ENCODE measurements at places on chromosomes 2 and 18.

GRCh38 chr2:222703886-222704285 is 32.4 kb downstream of the MOGAT1 start:
- DNase-seq, result no peak

GRCh38 chr2:236527159-236527630 is 42.4 kb upstream of the ACKR3 start:
- DNase-seq, result no peak

DNA sequence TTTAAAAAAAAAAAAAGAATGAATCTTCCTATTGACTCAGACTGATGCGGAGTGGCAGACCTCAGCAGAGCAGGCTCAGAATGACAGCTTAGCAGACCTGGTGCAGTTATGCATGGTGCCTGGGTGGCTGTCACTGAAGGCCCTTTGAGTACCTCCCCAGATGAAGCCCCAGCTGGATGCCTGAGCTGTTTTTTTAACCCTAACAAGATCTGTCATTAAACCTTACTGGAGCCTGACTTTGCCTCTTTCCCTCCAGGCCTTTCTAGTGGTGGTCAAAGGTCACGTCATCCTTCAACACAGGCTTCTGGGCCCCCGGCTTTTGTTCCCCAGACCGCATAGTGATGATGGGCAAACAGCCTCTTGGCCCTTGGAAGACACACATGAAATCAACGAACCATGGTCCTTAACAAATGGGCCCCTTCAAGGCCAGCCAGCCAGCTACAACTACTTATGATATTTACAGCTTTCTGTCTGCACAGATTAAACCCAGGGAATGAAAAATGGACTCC is 138.3 kb upstream of the CYP1B1 start:
- DNase-seq, result no peak

GRCh38 chr2:211035548-211036185 is 479.3 kb downstream of the CPS1 start:
- DNase-seq, result no peak

GRCh38 chr2:45483997-45484396 is 127.1 kb downstream of the SRBD1 start:
- DNase-seq, result no peak

DNA sequence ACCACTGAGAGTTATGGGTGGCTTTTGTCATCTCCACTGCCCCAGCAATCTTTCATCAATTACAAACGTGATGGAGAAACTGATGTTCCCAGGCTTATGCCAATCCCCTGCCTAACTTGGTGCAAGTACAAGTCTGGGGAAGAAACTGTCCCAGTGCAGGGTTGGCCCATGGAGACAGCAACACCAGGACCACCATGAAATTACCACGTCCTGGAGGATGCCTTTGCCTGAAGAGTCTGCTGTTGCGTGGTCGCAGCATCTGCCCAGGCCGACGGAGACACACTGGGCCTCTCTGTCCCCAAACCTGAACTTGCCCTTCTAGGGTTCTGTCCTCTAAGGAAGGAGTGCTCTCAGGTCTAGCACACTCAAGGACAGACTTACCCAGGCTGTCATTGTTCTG is 496.8 kb upstream of the RAB6C start:
- no peak for DNase-seq

- no peak for DNase-seq
These were observed 149.6 kb upstream of the SMAD7 start for GRCh38 chr18:49100226-49100968.

DNA sequence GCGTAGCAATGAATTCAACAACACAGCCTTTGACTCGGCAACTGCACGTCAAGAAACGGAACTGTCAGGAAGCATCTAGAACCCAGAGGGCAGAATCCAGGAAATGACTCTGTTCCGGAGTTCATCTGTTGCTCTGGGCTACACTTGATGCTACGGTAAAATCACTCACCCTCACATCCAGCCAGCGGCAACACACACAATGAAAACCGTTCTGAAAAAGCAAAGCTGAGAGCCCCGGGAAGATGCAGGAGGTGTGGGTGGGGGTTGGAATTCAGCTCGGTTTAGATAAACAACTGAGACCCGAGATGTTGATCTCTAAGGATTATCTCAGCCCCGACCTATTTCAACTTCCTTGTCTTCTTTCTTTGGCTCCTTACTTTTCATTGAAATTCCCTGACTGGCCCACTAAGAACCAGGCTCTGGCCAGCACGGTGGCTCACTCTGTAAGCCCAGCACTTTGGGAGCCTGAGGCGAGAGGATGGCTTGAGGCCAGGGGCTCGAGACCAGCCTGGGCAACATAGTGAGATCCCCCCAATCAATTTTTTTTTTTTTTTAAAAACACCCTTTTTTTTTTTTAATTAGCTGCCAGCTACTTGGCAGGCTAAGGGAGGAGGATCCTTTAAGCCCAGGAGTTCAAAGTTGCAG is 13.3 kb upstream of the RAB17 start:
- peak; percentile 42 for DNase-seq

DNA sequence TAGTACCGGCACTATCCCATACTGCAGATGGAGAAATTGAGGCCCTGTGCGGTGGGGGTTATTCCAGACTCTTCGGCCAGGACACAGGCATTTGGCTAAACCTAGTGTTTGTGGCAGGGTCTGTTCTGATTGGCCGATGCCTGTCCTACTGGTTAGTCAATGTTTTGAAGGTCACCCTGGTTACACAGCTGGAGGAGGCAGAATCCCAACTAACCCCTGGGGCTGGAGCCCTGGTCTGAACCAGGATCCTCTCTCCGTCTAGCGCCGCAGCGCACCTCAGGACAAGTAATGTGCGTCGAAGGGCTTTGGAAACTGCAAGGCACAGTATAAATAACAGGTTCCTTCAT is 19.4 kb downstream of the TEX44 start:
- DNase-seq, result no peak

DNA sequence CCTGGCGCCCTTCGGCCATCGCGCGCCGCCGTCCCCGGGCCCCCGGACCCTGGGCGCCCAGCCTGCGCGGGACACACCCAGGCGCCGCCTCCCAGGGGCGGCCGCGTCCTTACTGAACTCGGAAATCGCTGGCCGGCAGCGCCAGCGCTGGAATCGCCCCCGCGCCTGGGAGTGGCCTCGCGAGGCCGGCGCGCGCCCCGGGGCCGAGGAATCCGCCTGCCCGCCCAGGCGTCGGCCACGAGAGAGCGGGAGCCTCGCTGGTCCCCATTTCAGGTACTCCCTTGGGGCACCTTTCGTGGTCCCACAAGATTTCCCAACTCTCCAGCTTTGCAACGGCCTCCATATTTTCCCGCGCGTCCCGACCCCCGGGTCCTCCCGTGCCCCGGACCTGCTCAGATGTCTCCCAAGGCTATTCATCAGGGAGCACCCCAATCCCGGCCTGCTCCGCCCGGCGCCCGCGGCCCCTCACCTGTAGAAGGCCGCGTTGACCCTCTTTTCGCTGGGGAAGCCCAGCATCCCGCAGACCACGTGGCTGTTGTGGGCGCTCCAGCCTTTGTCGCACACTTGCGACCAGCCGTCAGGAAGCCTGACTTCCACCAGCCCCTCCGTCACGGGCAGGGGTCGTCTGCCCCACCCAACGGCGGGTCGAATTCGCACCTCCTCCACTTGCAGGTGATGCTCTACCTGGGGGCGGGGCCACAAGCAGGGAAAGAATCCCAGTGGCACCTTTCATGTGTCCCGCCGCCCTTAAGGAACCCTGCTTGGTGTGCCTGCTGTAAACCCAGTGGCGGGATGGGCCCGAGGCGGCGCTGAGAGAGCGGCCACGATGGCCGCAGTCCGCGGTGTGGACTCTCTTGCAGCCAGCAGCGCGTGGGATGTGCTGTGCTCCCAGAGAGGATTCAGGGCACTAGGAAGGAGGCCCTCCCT is 4.6 kb downstream of the LOXL3 start:
- no peak for DNase-seq

- DNase-seq, result no peak
These were observed 47.2 kb downstream of the USP34 start for GRCh38 chr2:61423714-61424113.

GRCh38 chr2:64922482-64923384 is 66.5 kb upstream of the SLC1A4 start:
- DNase-seq, result no peak

DNA sequence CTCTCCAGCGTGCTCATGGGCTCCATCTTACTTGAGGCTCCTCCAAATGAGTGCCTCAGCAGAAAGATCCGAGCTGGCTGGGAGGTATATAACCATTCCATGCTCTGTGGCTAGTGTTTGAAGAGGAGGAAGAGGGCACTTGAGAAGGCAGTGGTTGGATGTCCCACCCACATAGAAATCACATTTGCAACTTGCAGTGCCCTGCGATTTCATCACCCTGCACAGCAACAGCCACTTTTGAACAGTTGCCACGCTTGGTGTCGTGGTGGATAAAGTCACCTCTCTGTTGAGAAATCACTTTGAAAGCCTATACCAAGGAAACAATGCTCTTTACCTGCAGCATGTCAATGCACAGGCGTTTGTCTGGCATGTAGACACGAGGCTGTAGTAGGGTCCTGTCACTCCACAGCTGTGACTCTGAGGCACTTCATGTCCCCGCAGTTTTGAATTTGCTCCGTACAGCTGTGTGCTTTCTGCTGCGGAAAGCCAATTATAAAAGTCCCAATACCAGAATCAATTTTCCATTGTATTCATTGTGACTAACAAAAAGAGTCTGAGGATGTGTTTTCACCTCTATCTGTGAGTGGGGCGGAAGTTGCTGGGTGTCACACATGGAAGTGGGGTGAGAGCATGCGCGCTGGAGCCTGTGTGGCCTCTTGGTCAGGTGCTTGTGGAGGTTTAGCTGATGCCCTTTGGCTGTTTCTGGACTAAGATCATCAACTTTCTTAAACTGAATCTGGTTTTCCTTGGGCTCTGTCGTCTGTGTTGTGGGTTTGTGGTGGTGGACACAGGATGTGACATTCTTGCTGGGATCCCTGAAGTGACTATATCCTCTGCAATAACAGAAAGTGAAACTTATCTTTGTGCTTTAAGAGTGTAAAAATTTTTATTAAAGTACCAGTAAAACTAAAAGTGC is 2.8 kb downstream of the CNDP2 start:
- DNase-seq, result peak; percentile 77

DNA sequence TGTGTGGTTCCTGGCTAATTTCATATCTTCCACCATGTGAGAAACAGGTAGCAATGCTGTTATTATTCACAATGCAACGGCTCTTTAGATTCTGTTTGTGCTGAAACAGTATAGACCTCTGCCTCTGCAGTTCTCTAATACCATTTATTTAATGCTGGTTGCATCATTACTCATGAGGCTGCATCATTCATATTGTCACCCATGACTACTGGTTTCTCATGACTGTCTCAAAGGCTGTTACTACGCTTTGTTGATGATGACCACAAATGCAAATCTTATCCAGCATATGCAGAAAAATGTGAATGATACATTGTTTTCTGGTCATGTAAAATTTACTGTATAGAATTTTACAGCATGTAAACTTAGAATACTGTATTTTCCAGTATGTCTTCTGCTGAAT is 22.5 kb downstream of the CAVIN2 start:
- DNase-seq, result no peak

DNA sequence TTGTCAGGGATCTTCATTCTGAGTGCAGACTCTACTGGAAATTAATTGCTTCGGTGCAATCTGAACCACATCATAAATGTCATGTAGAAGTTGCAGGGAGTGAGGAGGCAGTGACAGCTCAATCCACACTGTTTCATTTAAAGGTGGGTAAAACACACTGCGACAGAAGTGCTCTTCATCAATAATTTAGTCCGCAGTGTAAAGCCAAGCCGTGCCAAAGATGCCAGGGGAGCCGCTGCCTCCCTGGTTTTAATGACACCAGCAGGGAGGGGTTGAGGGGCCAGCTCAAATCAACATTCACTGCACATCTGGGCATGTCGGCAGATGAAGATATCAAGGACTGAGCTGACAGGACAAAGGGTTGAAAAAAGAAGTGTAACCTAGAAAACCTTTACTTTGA is 305.7 kb upstream of the VRK2 start:
- no peak for DNase-seq

GRCh38 chr2:86807468-86808275 is 17.0 kb upstream of the CD8A start:
- DNase-seq, result no peak

- DNase-seq, result no peak
These were observed 2112.6 kb upstream of the PIK3C3 start for GRCh38 chr18:39842366-39842914.

DNA sequence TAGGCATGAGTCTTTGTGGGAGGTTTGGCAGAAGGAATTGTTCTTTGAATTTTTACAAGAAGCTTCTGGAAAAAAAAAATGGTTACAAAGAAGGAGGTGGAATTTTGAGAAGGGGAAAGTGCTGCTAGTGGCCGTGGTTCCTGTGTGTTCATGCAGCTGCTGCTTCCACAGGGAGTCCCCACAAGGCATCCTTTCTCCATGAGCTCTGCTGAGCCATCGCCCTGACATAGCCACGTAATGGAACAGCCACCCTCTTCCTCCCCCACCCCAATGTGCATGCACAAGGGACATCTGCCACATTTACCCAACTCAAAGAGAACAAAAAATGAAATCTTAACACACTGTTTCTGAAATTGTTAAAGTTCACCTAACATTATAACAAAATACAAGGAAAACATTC is 529.7 kb downstream of the SATB2 start:
- no peak for DNase-seq

- DNase-seq, result no peak
These were observed 120.9 kb upstream of the NRP2 start for GRCh38 chr2:205561441-205561840.
